ENCODE measurements at places on chromosomes 3 and 15. TPM values are rescaled to one million over a fixed set of nuclear protein-coding genes. Genes with fewer than 3 reads are reported as not detected.

The SMCO1 gene
- not detected for total RNA-seq

The CAMP gene
- total RNA-seq = not detected

The COLQ gene
- 0.66 TPM for total RNA-seq

The SRGAP3 gene
- total RNA-seq = 5.2 TPM

The ATP13A5 gene
- total RNA-seq = not detected

The HRG gene
- not detected for total RNA-seq

The CPOX gene
- total RNA-seq = 22.1 TPM

The DUOXA2 gene
- not detected for total RNA-seq

The LDHAL6B gene
- not detected for total RNA-seq
